BJ (cell line): ENCODE measurements at places on chromosomes 6 and 20. TPM values are rescaled to one million over a fixed set of nuclear protein-coding genes. Genes with fewer than 3 reads are reported as not detected.

HTR1E gene
- polyA plus RNA-seq: not detected in 2 replicates

OTOR gene
- polyA plus RNA-seq: not detected in 2 replicates

- no peak for DNase-seq
Observed at GRCh38 chr20:21820688-21821087, 115.2 kb downstream of the PAX1 start.

DNA sequence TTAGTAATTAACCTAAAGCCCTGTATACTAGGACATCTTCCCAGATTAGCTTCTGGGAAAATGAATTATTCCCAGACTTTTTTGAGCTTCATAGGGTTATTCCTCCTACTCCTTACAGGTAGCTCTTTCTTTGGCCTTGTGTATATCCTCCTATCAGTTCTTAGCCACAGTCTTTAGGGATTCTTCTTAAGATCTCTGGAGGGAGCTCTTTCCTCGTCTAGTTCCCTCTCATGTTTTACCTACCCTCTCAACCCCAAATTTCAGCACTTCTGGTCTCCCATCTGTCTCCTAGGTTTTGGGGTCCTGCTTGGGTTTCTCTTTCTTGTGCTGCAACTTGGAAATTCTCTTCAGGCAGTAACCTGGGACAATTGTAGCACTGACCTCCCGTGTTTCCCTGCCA is 46.4 kb upstream of the SLC35B3 start:
- no peak for DNase-seq

DNA sequence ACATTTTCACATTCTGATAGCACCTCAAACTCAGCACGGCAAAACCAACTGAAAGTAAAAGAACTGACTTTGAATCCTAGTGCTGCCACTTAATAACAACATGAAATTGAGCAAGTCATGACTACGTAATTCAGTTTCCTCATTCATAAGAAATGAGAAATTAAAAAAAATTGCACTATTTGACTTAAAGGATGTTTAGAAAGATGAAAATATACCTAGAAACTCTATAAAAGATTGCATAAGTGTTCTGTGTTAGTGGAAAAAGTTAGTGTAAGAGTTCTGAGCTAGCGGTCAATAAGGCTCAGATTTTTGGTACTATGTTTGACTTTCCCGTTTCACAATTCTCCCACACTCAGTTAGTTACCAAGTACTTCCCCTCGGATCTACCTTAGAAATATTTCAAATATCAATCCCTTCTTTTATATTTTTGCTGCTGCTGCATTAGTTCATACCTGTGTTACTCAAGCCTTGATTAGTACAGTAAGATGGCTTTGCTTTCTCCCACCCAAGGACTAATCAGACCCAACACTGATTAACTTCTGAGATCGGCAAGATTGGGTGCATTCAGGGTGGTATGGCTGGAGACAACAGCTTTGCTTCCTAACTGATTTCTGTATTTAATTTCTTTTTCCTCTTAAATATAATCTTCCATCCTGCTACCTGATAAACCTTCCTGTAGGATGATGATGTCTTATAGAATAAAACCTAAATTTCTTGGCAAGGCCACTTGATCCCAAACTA is 25.9 kb downstream of the ECHDC1 start:
- no peak for DNase-seq

CALHM4 gene
- polyA plus RNA-seq: not detected in 2 replicates

GRCh38 chr6:112156668-112157067 is 69.3 kb downstream of the FAM229B start:
- no peak for DNase-seq

GRCh38 chr6:44451803-44452695 is 64.5 kb downstream of the CDC5L start:
- no peak for DNase-seq

GRCh38 chr6:87995461-87995860 is 52.2 kb upstream of the SPACA1 start:
- no peak for DNase-seq
